ENCODE measurements at places on chromosomes 5 and 9.

GRCh38 chr9:76415154-76415553 lies 20.9 kb upstream of the RFK start:
- DNase-seq, result no peak

- no peak for DNase-seq
Observed at GRCh38 chr5:68922172-68922987, 171.4 kb upstream of the SLC30A5 start.

DNA sequence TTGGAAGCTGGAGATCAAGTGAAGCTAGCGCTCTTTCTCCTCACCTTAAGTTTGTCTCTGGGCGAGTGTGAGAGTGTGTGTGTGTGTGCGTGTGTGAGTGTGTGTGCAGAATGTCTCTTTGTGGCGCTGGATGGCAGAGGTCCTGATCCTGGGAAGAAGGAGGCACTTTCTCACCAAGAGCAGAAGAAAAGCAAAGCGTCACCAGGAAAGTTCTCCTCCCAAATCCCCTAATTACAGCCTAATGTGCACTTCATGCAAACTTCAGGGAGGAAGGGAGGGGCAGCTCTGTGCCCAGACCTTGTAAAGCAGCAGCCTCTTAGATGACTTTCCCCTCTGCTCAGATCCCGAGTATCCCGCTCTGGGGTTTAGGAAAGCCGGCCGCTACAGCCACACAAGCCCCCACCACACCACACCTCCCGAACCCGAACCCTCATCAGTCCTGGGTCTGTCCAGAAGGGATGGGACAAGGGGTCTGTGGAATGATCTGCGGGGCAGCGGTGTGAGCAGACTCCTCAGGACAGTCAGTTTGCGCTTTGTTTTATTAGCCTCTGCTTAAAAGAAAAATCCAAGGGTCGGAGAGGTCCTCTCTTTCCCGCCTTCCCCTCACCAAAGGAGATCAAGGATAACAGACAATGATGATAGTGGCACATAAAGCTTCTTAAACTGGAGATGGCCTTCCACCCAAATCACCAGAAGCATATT lies at the start of gene HAPLN1:
Gene HAPLN1, minus strand, starts transcription at position 20 of the 702 bp plus-strand sequence. CDS start 47,332 bp downstream, outside the sequence.
- DNase-seq, result no peak

GRCh38 chr9:84137968-84138367 lies 157.4 kb downstream of the RMI1 start:
- no peak for DNase-seq

- DNase-seq, result no peak
Observed at GRCh38 chr9:81886665-81887064, 41.6 kb upstream of the SPATA31D4 start.

DNA sequence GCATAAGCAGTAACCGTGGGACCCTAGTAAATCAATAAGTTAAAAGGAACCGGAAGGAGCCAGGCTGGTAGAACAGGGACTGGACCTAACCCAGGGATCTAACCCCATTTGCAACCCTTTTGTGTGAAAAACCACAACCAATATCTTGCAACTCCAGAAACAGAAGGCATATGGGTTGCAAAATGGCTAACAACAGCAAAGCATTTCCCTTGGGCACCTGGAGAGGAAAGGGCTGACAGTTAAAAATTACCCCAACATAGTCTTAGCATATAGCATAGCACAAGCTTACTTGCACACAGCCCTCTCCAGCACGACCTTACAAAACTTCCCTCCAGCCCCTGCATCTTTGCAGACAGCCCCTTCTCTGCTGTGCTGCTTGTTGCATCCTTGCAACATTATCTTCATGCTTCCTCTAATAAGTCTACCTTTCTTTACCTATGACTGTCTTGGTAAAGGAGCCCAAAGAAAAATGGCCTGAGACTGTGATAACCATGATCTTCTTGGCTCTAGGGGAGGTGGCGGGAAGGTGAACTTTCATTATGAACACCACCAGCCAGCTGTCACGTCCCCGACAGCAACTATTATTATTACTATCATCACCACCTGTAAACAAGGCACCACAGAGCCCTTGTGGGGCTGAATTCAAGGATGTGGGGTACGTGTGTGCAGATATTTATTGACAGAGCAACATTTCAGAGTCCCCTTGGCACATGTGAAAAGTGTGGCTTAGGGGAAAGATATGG lies 49.8 kb downstream of the PRRC1 start:
- DNase-seq, result no peak

- DNase-seq, result no peak
Observed at GRCh38 chr5:90356622-90357021, 52.9 kb downstream of the CETN3 start.

DNA sequence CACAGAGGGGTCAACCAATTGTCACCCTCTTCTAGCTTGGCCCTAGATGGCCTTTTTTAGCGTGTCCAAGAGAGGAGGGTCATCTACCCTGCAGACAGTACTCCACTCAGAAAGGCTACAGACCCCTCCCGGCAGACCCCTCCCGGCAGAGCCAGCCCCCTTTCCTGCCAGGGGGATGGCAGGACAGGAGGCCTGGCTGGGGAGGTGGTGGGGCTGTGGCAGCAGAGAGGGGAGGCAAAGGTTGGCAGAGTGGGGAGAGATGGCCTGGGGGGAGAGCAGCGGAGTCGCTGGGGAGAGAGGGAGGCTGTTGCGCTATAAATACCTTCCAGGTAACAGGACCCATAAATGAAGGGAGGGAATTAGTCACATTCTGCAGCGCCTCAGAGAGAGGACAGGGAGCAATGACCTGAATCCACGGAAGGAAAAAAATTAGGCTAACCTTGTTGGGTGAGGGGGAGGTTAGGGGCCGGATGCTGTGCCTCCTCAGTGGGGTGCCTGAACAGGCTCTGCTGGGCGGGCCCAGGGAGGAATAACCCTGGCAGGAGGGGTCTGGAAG lies 32.9 kb upstream of the PSD2 start:
- DNase-seq, result no peak

DNA sequence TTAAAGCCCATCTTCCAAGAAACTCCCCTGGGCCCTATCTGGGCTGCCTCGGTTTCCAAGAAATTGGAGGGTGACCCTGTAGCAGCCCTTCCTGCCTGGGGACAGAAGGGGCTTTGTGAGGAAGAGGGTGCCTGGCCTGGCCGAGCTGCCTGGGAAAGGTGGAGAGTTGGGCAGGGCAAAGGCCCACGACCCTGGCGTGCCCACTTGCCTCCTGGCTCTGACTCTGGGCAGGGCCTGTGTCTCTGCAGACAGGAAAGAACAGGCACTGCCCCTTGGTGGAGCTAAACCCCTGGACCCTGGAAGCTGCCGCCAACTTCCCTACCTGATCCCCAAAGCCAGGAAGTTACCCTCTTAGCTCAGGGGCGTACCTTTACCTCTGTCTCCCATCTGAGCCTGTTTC lies 149.3 kb downstream of the RGS3 start:
- no peak for DNase-seq

DNA sequence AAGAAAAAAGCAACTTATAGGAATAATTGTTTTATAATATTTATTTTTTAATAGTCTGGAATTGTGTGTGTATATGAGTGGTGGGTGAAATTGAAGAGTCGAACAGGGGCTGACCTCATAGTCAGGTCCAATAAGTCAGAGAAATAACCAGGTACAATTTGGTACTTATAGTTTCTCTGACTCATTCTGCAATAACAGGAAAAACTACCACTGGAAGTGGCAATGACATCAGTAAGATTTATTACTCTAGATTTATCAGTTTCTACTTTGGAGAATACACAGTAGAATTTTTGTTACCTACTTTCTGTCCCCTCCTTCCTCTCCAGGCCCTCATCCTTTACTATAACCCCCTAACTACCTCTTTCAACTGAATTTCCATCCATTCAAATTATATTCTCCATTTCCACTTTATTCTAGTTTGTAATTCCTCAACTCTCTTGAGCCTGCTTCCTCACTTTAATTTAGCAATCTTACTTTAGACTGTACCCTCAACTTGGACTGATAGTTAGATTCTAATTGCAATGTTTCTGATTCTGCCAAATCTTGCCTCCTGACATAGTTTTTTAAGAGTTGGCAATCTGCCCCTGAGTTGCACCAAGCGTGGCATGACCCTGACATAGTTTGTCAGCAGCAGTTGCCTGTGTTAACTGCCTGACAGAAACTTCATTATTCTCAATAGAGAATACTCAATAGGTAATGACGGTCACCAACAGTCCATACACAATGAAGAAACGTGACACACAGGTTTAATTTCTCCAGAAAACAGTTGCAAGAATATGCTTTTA lies 475.3 kb upstream of the RIOK2 start:
- no peak for DNase-seq

Data from brain pericyte (primary cell).